ENCODE measurements at places on chromosomes 12 and 14.
A peak's percentile ranks its signal among the peaks of the same experiment; 100 is the strongest.

GRCh38 chr14:47722929-47723693 is 47.7 kb upstream of the MDGA2 start:
- DNase-seq = no peak

GRCh38 chr12:90048918-90049317 is 340.3 kb upstream of the ATP2B1 start:
- no peak for DNase-seq

DNA sequence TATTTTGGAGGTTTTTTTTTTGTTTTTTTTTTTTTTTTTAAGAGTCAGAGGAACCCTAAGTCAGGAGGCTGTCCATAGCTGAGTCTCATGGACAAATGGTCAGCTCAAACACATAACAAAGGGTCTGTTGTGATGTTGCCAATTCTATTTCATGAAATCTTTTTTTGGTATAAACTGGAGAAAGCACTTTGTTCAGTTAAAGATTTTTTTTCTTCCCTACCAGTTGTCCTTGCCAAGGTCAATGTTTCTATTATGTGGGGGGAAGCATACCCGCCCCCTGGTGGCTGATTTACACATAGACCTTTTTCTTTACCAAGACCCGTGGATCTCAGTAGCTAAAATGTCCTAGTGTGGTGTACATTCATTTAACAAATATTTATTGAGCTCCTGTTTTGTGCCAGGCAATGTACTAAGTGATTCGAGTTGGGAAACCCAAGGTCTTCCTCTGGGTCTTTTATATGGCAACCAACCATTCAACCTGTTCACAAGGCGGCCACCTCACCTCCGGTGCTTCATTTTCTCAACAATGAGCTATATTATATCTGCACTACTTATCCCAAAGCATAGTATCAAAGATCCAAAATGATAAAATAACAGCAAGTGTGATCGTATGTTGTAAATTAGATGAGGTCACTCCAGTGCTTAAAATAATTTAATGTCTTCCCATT is 214.5 kb downstream of the PAH start:
- DNase-seq = no peak

GRCh38 chr12:132776816-132777568 is 15.4 kb upstream of the ANKLE2 start:
- no peak for DNase-seq

DNA sequence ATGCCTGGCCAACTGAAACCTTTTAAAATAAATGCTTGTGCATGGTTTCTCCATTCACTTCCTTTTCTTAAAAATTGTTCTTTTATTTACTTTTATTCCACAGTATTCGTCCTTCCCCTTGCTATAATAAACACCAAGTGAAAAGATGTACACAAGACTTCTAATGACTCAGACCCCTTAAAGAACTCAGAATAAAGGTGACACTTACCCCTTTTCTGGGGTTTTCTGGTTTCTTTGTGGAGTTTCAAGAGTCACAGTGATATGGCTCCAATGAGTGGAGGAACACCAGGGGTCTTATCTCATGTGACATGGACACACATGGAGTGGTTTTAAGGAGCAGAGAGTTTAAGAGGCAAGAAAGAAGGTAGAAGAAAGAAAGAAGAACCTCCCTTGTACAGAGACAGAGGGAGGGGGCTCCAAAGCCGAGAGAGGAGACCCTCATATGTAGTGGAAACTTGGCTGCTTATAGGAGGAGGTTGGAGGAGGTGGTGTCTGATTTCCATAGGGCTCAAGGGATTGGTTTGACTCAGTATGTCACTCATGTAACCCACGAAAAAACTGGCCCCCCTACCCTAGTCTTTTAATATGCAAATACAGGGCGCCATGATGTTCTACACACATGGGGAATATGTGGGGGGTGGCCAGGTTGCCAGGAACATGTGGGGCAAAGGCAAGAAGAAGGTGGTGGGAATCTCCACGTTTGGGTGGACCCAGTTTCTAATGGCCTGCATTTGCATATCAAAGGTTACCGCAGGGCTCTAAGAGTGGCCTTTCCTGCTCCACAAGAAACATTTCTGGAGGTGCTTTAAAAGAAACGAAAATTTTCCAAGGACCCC is 22.1 kb upstream of the CD69 start:
- no peak for DNase-seq

DNA sequence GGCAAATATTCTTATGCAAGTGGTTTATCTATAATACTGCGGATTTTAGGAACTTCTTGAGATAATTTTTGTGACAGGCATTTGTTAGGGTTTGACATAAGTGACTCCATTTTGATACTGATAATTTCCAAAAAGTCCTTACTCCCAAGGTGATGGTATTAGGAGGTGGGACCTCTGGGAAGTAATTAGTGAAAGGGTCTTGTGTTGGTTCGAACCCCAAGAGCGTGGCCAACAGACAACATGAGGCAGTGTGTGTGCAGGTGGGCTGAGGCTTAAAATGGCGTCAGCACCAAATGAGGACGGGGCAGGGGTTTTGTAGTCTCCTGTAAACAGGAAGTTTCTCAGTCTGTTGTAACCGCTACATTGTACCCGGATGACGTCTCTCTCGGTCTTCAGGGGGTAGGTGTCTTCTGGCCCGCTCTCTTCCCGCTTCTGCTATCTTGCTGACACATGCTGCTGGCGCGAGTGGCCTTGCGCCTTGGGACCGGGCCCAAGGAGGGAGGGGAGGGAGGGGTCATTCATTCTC is 1.7 kb upstream of the C12orf43 start:
- DNase-seq = no peak

DNA sequence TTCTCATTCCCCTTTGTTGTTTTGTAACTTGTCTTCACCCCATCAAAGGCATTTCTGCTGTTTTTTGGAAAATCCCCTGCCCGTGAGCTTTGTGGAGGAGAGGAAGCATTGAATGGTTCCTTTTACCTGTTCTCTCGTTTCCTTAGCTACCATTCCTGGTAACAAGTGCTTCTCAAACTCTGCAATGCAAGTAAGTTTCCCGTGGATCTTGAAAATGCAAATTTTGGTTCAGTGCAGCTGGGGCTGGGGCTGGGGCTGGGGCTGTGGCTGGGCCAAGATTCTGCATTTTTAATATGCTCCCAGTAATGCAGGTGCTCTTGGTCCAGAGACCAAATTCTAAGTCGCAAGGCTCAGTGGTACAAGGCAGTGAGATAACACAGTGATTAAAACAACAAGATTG is 151.6 kb downstream of the TTLL5 start:
- no peak for DNase-seq

- DNase-seq = peak; percentile 68
Measured at GRCh38 chr14:32077081-32078022, at the start of gene ARHGAP5. Gene ARHGAP5, plus strand, starts transcription at chr14:32077304. Its CDS starts 13,366 bp downstream, at chr14:32090670.

DNA sequence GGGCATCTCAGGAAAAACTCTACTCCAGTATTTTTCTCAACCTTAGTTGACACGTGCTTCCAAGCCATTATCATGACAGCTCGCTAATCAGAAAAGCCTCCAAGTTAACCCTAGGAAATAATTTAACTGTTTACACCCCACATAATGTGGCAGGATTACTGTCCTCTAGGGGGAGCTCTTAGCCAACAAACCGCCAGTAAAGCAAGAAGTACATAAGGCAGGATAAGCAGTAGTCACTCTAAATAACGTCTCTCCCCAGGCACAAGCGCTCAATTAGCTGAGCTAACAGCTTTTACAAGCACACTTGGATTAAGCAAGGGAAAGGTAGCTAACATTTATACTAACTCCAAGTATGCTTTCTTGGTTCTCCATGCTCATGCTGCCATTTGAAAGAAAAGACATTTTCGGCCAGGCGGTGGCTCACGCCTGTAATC is 22.8 kb downstream of the APOBEC1 start:
- DNase-seq = no peak

GRCh38 chr14:95951359-95951758 is 74.7 kb downstream of the TUNAR start:
- no peak for DNase-seq

- no peak for DNase-seq
Measured at GRCh38 chr12:18549598-18549997, 188.2 kb downstream of the PLCZ1 start.

- DNase-seq = no peak
Measured at GRCh38 chr12:124191966-124192365, 102.9 kb upstream of the RFLNA start.

DNA sequence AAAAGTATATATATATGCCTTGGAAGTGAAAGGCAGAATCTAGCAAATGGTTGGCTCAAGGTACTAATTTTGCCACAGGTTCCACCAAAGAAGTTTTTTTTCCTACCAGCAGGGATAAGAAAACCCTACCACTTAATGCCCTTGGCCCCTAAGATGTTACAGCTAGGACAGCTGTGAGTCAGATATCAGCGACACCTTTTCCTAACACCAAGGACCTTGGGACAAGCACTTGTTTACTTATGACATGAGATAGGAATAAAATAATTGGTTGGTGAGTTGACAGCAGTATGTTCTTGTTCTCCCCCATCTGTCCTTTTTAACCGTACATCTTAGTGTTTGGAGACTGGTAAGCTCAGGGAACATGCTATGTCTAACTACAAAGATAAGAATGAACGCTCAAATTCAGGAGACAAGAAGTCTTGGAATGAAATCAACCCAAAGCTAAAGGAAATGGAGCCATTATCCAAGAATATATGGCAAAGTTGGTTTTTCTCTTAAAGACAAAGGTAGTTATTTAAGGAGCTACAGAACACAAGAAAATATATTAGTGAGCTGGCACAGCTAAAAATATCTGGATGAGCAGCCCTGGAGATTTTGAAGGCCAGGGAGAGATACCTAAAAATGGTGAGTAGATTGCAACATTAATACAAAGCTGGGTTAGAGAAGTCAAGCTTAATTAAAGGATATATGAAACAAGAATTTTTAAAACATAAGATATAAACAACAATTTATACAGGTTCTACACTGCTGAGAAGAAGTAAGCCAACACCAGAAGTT is 126.8 kb downstream of the TMTC1 start:
- DNase-seq = no peak

DNA sequence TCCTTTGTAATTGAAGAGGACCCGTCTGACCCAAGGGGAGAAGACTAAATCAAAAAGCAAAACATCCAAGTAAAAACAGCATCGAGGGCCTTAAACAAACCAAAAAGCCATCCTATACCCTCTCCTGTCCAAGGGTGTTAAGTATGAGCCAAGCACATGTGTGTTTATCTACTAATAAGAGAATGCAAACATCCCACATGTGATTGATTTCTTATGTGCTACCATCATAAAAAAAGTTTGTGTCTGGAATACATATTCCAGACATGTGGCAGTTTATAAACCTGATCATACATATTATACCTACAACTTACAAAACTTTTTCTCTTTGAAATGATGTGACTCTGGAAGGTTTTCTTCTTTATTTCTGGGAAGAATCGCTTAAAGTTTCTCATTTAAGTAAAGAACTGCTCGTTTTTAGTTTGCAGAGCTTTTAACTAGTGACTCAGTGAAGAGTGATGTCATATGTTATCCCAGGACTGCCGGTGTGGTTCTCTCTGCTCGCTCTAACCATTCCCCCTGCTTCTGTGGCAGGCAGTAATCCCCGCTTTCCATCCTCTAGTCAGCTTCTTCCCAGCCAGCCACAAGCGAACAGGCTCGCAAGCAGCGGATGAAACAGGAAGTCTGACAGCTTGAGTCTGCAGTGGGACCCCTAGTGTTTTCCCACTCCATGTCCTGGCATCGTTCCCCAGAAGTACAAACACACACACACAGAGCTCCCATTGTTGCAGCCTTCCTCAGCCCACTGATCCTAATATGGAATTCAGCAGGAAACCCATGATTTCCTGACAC is 431 bp upstream of the RHOJ start:
- no peak for DNase-seq

GRCh38 chr12:132578826-132579225 is 31.6 kb downstream of the LRCOL1 start:
- no peak for DNase-seq

DNA sequence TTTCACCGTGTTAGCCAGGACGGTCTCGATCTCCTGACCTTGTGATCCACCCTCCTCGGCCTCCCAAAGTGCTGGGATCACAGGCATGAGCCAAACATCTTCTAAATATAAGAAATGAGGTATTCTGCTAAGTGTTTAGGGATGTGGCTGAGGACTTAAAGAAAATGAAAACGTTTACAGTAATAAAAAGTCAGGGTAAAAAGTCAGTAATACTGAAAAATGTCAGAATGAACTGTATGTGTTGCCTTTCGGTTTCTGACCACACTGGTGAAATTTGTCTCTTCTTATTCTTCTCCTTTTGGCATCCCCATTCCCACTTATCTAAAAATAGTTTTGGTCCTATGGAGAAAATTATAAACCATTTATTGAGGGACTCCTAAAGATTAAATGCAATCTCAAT is 20.5 kb downstream of the TMEM116 start:
- no peak for DNase-seq

GRCh38 chr12:31019561-31019960 is 54.1 kb upstream of the DDX11 start:
- DNase-seq = no peak

All from activated T-helper 9 cell treated with anti-CD3 and anti-CD28 coated beads, Interleukin-2, amount 50 U/mL, for 16 hours (primary cell).